GOT3 (cell line): ENCODE measurements at places on chromosomes 11 and 22.

DNA sequence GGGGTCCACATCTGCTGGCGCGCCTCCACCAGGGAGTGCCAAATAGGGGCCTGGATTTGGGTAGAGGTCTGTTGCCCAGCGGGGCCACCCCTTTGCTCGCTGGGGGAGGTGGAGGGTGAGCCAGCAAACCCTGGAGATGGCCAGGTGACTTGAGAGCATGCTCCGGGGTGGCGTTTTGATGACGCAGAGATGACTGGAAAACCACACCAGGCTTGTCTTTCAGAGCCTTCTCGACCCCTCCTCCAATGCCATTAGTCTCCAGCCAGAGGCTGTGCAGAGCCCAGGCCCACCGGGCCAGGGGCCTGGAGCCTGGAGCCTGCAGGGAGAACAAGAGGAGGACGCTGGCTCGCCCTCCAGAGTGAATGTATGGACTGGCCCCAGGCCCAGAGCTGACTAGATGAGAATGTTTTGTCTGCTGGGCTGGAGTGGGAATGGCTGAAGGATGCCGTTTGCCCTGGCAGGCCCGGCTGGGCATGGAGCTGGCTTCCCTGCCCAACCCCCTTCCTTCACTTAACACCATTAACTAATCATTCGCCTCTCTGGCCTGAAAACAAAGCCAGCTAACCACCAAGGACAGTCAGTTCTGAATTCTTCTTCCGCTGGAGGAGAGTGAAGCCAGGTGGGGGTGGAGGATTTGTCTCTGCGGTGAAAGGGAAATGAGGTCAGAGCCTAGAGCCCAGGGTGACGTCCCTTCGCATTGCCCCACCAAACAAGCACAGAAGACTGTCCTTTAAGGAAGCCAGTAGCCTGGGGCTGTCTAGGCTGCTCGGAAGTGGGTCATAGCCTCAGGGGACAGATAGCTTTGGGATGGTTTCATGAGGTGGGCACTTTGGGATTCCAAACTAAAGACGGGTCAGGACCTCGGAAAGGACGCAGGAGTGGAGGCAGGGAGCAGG, 1.6 kb upstream of the MCAM start:
- DNase-seq: no peak

DNA sequence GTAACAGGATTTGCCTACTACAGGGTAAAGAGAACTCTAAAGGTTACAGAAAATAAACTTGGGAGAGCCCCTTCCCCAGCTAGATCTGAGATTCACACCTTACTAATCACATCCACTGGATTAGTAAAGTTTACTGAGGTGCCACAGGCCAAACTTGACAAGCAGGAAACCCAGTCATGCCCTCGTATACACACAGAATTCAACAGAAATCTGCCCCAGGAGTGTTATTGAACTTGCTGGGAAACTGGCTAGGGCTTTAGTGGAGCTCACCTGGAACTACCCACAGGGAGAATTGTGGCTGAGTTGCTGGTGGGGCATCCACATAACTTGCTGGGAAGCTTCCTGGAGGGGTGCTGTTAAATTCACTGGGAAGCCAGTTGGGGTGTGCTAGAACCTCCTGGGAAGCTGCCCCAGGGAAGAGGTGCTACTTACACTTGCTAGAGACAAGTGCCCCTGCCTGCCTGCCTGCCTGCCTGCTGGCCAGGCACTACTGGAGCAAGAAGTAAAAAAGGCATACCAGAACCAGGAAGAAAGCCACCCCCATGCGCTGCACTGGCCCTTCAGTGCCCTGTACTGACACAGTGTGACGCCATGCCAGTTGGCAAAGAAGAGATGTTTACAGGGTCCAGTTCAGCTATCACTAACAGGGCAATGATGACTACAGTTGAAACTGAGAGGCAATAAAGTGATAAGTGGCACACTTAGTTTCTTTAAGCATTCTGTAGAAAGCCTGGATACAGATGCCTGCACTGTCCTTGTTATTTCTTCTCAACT, 106.5 kb downstream of the ALX4 start:
- DNase-seq: no peak

DNA sequence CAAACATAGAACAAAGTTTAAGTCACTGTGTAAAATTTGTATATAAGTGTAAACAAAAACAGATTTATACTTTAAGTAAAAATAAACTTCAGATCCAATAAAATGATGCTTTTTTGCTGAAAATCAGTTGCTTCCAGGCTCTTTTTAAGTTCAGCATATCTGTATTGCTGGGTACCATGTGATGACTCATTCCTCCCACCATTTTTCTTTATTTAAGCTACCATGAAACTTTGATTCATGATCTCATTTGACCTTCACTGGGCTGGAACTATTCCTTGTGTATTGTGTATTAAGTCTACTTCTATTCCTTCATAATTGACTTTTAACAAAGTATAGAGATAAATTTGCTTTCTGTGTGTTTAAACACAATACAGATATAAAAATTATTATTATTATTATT, 46.3 kb upstream of the RRM1 start:
- DNase-seq: no peak

GRCh38 chr11:72582206-72583176, 91.7 kb downstream of the PDE2A start:
- no peak for DNase-seq

- no peak for DNase-seq
Observed at GRCh38 chr11:113956986-113957385, 17.9 kb upstream of the HTR3A start.

DNA sequence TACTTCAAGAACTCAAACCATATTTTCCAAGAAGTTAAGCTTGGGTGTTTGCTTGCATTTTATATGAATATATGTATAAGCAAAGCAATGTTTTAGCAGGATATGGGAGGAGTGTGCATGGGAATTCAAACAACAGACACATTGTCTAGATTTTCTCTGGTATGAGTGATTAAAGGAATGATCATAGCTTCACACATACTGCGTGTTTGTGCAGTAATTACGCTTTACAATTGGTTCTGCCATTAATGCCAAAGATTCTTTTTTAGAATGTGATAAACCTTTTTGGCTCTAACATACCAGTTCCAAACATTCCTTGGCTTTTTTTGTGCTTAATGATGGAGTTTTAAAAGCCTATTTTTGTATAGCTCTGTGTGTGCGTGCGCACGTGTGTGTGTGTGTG, 54.0 kb downstream of the CCDC34 start:
- no peak for DNase-seq

DNA sequence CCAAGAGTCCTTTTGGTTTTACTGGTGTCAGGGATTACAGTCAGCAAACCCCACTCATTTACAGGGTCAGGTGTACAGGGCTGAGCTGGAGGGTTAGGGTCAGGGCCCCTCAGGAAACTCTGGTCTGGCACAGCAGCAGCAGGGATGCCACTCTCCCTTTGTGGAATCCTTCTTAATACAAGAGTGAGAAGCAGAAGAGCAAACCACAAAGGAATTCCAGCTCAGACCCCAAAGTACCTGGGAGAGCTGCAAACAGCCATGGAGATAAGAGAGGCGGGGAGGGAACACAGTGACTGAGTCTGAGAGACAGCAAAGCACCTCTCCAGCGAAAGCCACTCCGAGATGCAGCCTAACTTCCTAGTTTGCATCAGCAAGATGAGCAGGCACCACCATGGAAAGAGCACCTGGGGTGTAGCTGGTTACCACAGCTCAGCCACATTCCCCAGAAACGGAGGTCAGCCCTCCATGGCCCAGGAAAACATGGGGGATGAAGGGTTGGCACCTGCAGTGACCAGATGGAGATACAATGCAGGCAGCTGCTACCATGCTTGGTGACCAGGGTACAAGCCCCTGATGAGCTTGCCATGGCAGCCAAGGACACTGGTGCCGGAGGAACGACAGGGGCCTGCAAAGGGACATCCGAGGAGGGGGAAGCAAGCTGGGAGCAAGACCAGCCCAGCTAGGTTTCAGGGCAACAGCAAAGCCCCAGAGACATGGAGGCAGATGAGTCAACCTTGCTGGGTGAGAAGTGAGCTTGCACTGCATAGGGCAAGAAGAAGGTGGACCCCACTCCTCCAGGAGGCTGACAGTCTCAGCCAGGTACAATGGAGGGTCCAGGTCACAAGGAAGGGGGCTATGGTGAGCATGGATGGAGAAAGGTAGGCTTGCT, 3.9 kb downstream of the BET1L start:
- DNase-seq: no peak

- no peak for DNase-seq
Observed at GRCh38 chr11:62593434-62594044, 2.2 kb upstream of the TUT1 start.

DNA sequence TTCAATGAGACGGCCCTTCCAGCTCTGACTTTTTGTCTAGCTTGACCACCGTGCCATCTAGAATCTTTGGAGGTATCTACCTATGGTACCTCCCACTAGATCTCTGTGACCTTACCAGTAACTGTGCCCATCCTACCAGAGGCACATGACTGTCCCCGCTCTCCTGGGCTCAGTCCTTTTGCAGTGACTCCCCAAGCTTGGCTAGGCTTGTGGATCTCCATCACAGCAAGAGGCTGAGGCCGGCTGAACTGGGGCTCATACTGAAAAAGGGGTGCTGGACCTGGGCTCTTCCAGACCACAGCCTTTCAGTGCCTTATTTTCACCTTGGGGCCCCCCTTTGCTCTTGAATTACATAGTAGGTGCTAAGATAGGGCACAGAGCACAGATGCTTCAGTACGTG, 27.3 kb downstream of the RELT start:
- no peak for DNase-seq

DNA sequence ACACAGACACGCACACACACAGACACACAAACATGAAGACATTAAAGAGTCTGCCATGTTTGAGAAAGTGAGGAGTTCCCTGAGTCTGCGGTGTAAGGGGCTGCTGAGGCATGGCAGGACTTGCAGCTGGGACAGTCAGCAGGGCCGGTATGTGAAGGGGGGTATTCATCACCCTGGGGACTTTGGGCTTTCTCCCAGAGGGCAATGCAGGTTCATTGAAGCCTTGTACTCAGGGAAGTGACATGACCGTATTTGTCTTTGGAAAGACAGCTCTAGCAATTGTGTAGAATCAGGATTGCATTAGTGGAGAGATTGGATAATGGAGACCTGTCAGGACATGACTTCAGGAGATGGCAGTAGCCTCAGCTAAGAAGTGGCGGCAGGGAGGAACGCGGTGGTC, 9.4 kb upstream of the ADAMTS8 start:
- no peak for DNase-seq

DNA sequence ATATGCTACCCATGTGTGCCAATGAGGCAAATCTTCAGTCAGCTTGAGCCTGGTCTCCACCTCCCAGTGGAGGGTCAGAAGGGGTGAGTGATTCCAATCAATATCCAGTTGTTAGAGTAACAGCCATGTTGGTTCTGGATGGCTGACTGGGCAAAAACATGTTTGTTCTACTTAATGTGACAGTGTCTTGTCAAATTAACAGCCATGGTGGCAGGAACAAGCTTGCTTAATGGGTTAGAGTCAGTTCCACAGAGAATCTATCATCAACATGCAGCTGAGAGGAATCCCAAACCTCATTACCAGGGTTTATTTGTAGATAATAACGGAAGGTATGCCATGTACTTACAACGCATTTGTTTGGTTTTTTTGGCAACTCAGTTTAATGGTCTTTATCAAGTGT, 133.2 kb downstream of the SLC17A6 start:
- DNase-seq: no peak

GRCh38 chr11:122022646-122023045, 93.4 kb downstream of the BLID start:
- DNase-seq: no peak

DNA sequence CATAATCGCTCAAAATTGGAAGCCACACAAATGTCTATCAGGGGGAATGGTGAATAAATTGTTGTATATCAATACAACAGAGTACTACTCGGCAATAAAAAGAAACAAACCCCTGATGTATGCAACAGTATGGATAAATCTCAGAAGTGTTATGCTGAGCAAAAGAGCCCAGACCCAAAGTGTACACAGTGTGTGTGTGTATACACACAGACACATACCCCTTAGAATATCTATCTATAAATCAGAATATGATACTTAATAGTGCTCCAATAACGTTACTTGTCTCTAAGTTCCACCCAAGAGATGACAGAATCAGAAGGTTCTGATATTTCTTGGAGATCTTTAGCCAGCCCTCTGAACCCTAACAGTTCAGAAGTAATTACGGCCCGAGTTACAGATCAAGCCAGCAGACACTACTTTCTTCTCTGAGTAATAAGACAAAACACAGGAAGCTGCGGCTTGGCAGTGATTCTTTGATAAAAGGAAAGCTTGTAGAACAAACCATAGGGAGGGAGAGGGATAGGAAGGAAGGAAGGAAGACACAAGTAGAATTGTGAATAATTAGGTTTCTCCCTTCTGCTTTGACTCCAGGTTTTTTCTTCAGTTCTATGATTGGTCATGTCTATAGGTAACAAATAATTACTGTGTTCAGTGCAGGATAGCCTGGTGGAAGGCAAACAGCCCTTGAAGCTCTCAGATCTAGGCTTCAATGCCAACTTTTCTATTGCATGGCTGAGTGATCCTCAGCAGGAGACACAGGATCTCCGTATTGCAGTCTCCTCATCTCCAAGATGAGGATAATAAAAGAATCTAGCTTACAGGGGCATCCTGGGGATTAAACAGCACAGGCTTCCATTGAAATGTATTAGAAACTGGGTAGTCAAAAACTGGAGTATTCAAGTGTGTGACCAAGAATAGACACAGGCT, 75.6 kb upstream of the TEAD1 start:
- no peak for DNase-seq

- DNase-seq: no peak
Observed at GRCh38 chr22:44312766-44313165, at the start of gene SHISAL1. Gene SHISAL1, minus strand, starts transcription at chr22:44312951. Its CDS starts 12,006 bp downstream, at chr22:44300945.

GRCh38 chr11:75022759-75023396, 34.1 kb downstream of the NEU3 start:
- no peak for DNase-seq

DNA sequence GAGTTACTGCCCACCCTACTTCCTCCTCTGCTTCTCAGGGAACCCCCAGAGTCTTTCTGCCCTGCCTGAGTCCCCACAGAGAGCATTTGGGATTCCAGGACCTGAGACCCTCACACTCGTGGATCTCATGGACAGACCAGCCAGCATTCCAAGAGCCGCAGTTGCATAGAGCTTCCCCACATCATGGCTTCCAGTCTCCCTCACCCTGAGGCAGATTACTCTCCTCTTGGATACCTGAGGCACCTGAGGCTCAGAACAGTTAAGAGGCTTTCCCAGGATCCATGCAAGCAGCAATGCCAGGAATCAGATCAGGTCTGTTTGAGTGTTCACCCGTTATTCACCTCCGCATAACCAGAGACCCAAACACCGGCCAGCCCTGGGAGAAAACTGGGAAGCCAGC, 102.2 kb downstream of the TRIM29 start:
- no peak for DNase-seq

DNA sequence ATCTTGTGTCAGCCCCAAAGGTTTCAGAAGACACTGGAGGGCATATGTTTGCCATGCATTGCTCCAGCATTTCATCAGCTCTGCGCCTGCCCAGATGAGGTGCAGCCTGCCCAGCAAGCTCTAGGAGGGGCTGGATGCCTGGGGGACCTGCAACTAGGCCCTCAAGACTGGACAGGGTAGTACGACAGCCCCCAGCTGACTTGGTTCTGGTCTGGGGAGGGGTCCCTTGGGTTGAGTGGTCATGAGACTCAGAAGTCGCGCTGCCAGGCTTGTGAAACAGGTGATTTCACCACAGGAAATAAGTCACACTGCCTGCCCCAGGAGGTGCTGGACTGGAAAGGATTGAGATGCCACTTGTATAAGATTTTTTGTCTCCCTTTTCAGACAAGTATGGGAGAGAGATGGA, 23.4 kb downstream of the TPBGL start:
- DNase-seq: no peak
